ENCODE measurements at places on chromosomes 11 and 22. TPM values are rescaled to one million over a fixed set of nuclear protein-coding genes. Genes with fewer than 3 reads are reported as not detected.

DNA sequence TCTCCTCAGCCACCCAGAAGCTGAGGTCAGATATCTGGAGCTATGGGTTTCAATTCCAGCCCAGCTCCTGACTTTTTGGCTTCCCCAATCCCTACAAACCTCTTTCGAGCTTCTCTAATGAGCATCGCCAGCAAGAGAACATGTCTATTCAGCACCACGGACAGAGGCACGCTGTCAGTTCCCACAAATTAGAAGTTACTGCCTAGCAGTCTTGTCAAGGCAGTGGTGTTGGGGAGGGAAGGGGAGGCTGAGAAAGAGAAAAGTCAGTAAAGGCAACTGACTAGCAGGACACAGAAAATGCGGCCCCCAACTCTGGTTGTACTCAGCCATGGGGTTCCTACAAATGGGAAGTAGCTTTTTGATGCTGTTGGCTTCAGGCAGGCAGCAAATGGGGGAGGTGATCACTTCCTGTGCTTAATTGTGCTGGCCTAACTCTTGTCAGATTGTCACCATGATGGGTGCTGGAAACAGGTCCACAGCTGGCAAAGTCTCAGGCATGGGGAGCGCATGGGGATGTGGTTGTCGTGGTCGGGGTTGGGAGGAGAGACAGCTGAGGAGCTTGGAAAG is 205.9 kb downstream of the ST3GAL4 start:
- peak; percentile 75 for DNase-seq

- peak; percentile 25 for DNase-seq
These were observed 2084.3 kb downstream of the LRRC4C start for GRCh38 chr11:39374963-39375698.

DNA sequence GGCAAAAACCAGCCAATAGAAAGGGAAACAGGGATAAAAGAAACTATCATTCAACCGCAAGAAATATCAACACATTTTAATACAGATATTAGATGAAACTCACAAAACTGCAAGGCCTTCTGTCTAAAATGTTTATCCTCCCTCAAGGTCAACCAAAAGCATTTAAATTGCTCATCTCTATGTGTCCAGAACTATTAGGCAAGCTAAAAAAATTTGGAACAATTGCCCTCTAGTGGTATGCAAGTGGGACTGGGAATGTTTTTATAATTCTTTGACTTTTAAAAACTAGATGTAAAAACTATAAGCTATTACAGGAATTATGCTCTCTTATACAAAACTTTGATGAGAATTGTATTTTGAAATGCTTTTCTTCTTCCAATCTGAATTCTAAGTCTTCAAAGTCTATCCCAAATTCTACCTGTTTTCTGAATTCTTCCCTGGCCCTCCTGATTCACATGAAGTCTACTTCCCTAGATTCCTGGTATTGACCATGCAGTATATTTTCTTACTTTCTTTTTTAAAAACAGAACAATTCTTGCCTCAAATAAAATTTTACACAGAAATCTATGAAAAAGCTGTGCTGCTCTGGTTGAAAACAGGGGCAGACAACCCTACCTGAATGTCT is 4.9 kb downstream of the CWC15 start:
- peak; percentile 56 for DNase-seq

DNA sequence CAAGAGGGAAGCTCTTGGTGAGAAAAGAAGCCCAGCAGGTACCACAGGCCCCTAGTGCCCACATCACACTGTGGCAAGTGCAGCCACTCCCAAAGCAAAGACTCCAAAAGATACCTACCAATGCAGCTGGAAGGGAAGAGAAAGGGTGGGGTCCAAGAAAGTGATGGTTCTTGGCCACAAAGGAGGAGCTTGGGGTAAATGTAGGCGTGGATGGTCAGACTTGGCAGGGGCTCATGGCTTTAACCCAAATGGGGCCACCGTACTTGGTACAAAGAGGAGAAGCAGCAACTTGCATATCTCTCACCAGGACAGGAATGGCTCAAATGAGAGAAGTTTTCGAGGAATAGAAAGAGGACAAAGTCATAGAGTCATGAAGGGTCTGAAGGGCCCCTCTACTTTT is 4.8 kb downstream of the MAP3K11 start:
- no peak for DNase-seq

DNA sequence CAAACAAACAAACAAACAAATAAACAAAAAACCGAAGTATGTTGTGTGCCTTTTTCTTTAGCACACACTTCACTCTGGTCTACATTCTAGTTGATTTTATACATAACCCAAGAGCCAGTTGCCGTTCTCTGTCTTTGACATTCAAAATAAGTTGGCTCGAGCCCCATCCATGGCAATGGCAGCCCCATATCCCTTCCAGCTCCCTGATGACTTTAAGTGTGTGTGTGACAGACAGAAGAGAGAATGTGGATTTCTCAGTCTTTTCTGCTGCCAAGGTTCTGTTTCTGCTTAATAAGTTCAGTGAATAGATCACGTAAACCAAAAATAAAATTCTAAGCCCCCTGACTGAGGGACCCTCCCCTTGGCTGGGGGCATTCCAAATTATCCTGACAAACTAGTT is 100.6 kb upstream of the TENM4 start:
- no peak for DNase-seq

DNA sequence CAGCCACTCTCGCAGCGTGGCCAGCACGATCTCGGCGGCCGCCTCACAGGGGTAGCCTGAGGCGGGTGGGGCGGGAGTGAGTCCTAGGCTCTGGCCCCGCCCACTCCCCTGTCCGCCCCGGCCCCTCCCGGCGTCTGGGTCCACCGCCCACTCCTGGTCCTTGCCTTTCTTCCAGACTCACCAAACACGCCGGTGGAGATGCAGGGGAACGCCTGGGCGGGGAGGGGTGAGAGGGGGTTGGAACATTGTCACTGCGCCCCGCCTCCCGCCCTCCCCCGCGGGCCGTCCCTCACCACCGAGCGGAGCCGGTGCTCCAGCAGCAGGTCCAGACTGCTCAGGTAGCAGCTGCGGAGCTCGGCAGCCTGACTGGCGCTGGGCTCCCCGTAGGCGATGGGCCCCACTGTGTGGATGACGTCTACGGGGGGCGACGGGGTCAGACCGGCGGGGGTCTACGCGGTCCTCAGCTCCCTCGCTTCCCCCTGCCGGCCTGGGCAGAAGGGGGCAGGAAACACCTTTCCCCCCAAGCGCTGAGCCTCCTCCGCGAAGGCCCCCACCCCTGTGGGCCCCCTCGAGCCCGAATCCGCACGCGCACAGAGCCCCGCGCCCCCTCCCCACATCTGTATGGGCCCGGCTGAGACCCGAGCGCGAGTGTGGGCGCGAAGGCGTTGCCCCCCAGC is 13.2 kb downstream of the OTUB1 start:
- peak; percentile 35 for DNase-seq

- DNase-seq = no peak
These were observed 6.6 kb upstream of the ZFTA start for GRCh38 chr11:63775191-63775590.

DNA sequence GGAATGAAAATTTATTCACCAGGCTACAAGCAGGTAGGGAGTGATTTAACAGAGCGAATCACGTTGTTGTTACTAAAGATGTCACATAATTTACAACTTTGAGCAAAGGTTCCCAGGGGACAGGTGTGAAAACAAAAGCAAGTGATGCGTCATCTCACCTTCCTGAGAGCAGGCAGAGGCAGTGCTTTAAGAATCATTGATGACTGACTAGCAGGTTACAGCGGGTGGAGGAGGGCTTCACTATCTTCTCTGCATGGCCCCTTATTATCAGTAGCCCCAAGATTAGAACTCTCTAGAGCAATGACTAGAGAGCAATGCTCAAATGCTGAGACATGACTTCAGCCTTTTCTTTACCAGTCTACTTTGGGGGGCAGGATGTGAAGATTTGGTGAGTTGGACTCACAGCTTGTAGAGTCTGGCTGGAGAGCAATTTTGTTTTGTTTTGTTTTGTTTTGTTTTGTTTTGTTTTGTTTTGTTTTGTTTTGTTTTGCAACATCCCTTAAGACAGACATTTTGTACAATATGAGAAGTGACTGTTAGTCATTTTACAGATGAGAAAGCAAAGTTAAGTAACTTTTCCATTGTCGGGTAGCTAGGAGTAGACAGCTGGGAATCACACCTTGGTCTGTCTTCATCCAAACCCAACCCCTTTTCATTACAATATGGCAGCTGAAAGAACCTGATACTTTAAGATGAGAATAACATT is 84.8 kb downstream of the SLC1A2 start:
- DNase-seq = no peak

DNA sequence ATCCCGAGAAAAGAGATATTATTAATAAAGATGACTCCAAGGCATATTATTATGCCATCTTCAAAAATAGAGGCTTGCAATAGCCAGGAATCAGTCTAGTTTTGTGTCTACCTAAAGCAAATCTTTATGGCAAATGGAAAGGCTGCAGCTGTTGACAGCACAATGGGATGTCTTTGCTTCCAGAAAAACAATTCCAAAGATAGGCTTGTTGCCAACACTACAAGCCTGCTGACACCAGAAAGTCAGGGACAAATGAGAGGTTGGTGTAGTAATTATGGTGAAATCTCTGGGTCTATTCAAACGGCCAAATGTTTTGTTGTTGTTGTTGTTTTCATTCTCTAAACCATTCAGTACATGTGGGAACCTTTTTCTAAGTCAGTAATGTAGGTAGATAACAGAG is 101.8 kb downstream of the LUZP2 start:
- peak; percentile 19 for DNase-seq

- DNase-seq = no peak
These were observed 508.4 kb upstream of the LUZP2 start for GRCh38 chr11:23988381-23989006.

GRCh38 chr11:111397034-111397433 is 18.0 kb upstream of the POU2AF1 start:
- DNase-seq = no peak

GRCh38 chr11:126112547-126112946 is 49.9 kb upstream of the CDON start:
- peak; percentile 12 for DNase-seq

DNA sequence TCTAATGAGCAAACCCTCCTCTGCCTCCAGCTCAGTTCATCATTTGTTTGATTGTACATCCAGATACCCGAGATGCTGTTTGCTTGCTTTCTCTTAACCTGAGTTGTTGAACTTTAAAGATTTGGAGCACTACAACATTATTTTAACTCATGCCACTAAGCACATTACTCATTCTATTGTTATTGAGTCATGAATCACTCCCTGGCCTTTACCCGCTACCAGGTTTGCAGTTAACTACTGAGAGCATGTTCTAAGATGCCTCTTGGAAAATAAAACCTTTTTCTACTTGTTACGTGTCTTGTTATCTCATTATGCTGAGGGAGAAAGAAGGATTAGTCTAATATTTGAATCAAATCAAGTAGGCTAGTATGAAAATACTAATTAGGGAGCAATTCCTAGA is 720.6 kb upstream of the ANO5 start:
- DNase-seq = no peak

DNA sequence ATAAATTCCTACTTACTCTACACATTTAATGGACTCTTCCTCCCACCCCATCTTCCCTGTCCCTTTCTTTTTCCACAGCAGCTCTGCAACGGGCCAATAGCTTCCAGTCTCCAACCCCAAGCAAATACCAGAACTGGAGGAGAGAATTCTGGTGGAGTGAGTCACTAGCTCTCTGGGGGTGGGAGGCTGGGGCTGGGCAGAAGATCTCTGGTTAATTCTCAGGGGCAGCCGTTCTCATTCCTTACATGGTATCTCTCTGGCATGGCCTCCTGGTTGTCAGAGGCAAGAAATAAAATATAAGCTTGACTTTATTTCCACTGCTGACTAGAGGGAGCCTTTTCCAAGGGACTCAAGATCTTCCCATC is 90.4 kb upstream of the PARVA start:
- peak; percentile 83 for DNase-seq

DNA sequence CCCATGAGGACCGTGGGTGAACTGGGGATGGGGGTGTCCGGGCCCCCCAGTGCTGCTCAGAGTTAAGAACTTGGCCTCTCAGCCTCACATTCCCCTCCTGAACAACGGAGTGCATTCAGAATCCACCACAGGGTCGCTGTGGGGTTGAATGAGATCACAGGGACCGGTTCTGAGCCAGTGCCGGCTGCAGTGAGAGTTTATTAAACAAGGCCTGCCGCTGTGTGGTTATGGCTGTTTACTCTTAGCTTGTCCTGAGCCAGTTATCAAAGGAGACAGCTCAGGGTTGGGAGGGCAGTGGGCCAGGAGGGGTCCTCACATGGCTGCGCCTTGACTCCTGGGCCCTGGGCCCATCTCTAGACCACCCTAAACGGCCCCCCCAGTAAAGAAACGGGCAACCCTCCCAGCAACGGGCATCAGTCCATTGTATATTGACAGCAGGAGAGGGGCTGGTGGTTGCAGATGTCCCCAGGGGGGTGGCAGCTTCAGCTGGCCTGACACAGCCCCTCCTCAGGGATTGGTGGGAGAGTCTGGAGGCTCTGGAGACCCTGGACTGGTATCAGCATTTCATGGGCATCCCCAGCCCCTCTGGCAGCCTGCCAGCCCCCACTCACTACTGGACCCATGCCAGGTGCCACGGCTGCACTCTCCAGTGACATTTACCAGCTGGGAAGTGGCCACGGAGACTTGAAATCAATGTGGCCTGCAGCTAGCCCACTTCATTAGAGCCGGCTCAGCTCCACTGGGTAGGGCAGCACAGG is 15.1 kb upstream of the CABP7 start:
- DNase-seq = no peak

DNA sequence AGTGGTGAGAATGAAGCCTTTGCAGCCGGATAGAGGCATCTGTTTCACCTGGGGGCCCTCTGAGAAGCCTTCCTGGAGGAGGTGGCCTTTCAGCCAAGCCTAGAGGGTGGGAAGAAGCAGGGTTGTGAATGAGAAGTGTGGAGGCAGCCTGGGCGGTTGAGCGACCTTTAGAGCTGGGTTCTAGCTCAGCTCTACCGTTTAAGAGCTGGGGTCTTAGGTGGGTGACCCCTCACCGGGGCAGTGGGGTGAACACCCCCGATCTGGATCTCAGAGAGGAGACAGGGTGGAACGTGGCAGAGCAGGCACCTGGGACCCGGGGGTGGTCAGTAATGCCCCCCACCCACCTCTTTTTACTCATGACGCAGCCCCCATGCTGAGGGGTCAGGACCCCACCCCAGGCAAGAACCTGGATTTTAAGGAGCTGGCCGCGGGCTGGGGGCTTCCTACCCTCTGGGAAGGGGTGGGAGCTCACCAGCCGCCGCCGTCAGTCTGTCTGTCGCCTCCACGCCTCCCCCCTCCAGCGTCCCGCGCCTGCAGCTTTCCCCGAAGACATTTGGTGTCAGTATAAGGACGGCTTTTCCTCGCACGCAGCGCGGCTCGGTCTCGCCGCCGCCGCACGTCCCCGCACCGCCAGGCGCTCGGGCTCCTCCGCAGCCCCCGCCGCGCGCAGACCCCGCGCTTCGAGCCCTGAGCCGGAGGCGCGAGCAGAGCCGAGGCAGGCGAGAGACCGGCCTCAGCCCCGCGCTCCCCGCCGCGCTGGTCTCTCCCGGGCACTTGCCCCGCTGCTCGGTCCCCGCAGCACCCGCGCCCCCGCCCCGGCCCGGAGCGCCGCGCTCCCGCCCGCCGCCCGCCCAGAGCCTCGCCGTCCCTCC is 13.3 kb upstream of the CACNA1I start:
- peak; percentile 25 for DNase-seq

XKR3 gene
- total RNA-seq = not detected

WDR74 gene
- 39.4 TPM for total RNA-seq

SMIM35 gene
- not detected for total RNA-seq

GAS2 gene
- 0.56 TPM for total RNA-seq

OR6A2 gene
- total RNA-seq = 0.17 TPM

TIMP3 gene
- 197 TPM for total RNA-seq
